ENCODE measurements at places on chromosomes 1 and 21.

DNA sequence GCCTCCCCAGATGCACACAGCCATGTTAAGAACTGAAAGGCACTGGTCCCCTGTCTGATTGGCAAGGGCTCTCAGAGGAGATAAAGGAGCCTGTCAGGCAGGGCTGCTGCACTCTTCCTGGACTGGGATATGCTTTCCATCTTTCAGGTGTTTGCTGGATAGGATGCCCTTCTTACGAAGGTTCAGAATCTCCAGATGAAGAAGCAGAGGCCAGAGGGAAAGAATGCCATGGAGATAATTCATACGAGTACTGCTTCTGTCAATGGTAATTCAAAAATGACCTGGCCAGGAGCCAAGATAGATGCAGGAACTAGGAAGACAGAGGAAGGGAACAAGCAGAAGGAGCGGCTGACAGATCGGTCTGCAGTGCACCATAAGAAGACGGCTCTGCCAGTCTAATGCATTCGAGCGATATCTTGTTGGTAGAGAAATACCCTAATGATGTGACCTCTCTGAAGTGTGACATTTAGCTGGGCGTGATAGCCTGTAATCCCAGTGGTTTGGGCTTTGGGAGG is 16.6 kb upstream of the ATP2B4 start:
- no peak for DNase-seq

DNA sequence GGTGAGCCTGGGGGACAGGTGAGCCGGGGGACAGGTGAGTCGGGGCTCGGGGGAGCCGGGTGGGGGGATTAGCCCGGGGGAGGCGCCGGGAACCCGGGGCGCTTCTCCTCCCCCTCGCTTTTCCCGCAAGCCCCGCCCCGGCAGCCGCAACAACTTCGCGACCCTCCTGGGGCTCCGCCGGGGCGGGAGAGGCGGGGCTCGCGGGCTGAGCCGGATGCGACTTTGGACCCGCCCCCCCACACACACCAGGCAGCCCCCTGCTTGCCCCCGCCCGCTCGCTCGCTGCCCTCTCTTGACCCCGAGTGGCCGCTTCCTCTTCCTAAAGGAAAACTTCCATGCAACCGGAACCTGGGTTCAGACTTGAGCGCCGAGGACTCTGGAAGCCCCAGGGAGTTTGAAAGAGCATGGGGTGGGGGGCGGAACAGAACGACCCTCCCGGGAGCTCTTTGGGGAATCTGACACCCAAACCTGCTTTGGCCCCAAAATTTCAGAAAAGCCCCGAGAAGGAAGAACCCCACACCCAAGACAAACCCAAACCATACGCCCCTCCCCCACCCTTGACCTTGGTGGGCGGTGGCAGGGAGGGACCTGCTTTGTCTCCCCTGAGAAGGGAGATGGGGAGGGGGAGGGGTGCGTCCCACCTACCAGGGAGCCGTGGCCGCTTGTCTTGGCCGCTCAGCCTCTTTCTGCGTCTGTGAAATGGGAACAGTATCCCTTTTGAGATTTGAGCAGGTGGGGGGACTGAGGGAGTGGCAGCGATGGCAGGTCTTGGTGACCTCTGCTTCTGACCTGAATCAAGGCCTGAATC is 550 bp downstream of the ARHGEF16 start:
- no peak for DNase-seq

DNA sequence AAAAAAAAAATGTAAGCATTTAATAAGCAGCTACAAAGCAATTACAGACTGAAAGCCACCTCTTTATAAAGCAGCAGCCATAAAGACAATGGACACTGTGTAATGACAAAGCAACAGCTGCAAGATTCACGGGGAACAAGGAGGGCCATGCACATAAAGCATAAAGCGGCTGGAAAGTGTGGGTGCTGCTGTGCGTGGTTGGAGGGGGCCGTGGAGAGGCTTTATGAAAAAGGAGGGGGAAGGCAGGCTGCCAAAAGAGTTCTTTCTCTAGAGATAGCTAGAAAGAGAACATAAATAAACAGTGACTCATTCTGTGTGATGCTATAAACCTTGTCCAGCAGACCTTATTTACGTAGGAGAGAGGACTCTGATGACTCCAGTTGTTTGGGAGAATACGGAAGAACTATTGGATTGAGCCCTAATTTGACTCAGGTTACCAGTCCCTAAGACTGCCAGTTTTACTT is 49.3 kb downstream of the ADAMTS1 start:
- DNase-seq, result no peak

- peak; percentile 20 for DNase-seq
Observed at GRCh38 chr1:51622455-51622913, 5.6 kb downstream of the OSBPL9 start.

GRCh38 chr1:44645476-44646244 is 28.6 kb downstream of the TMEM53 start:
- DNase-seq, result no peak

All from stimulated activated naive CD8-positive, alpha-beta T cell treated with anti-CD3 and anti-CD28 coated beads, Interleukin-15, Interleukin-2, amounts not matched to agents 100 U/mL and 50 U/mL, for 24 hours (primary cell).